Stimulated activated CD8-positive, alpha-beta memory T cell treated with anti-CD3 and anti-CD28 coated beads, Interleukin-4, amount 100 ng/mL, for 24 hours (primary cell): ENCODE measurements at places on chromosomes 16 and 17.

- no peak for DNase-seq
Measured at GRCh38 chr17:32820440-32820839, 56.5 kb downstream of the MYO1D start.

DNA sequence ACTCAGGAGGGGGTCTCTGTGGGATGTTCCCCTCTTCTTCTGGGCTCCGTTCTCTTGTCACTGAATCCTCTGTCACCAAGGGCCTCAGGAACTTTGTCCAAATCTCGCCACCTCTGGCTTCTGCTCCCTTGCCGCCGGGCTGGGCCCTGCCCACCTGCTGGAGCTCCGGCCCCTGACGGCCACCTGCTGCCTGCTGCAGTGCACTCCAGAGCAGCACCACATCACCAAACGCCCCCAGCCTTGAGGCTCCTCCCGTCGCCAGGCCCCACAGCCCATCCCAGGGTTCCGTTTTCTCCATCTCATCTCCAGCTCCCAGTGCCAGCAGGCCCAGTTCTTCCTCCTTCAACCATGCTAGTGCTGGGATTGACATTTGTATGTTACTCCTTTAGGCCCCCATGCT lies 43.6 kb downstream of the FOXL1 start:
- DNase-seq: no peak

DNA sequence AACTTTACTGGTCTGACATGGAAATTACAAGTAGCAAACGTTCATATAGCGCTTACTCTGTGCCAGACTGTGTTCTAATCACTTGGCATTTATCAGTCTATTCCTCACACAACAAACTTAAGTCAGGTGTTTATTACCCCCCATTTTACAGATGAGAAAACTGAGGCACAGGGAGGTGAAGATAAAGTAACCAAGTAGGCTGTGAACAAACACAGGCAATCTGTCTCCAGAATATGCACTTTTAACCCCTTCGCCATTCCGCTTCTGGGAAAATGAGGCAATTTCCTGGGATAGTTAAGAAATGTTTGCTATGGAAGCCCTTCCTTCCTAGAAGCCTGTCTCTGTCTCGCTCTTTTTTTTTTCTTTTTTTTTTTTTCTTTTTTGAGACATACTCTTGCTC lies 12.2 kb upstream of the CXCL16 start:
- no peak for DNase-seq

DNA sequence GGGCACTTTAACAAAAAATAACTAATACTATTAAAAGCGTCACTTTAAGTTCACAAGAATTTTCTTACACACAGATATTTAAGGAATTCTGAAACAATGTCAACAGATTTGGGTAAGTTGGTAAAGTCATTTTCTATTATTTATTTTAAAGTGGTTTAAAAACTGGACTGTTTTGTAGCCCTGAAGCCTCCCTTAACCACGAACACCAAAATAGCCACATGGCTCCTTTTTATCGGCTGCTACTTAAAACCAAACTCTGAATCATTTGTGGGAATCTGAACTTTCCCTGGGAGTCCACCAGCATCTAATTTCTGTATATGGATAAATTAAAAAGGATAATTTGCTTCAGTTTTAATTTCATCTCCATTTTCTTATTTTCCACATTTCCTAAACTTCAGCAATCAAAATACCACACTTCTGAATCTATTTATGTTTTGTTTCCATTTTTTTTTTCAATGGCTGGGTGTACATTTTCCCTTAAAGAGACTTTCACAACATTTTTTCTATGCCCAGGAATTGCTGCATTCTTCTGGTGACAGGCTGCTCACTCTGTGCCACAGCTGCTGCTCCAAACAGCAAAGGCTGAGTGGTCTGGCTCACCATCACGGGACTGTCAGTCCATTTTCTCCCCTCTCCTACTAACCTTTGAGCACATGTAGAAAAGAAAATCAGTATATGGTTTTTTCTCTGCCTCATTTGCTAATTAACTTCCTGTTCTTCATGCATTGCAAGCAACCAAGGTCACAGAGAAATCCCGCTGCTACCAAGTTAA lies 255.5 kb upstream of the KCNJ16 start:
- no peak for DNase-seq

GRCh38 chr17:51083981-51084380 lies 36.7 kb downstream of the SPAG9 start:
- no peak for DNase-seq

- no peak for DNase-seq
Measured at GRCh38 chr16:49127103-49127502, 154.5 kb downstream of the CBLN1 start.

GRCh38 chr17:13638855-13639458 lies 37.2 kb upstream of the HS3ST3A1 start:
- DNase-seq: no peak

- DNase-seq: peak; percentile 2
Measured at GRCh38 chr17:32445074-32445415, 735 bp downstream of the PSMD11 start.

- DNase-seq: no peak
Measured at GRCh38 chr17:34981538-34982241, 1.4 kb downstream of the LIG3 start.

DNA sequence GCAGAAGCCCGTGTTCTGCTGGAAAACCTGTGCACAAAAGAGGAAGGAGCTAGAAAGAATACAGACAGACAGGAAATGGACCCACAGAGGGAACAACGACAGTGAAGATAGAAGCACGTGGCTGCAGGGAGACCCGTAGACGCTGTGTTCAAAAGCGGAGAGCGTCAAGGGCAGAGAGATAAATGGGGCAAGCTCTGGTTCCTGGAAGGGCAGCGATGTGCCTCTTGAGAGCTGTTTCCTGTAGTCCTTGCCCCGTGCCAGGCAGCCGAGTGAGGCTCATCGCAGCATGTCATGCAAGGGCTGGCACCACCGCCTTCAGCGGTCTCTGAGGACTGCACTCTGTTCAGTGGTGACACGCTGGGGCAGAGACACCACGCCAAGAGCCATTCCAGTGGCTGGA lies 43.6 kb upstream of the CACNG5 start:
- DNase-seq: no peak

- DNase-seq: peak; percentile 71
Measured at GRCh38 chr16:31354394-31355291, at the start of gene ITGAX. TSS of gene ITGAX (plus strand) at chr16:31355176. CDS start at chr16:31355255, 79 bp downstream.

DNA sequence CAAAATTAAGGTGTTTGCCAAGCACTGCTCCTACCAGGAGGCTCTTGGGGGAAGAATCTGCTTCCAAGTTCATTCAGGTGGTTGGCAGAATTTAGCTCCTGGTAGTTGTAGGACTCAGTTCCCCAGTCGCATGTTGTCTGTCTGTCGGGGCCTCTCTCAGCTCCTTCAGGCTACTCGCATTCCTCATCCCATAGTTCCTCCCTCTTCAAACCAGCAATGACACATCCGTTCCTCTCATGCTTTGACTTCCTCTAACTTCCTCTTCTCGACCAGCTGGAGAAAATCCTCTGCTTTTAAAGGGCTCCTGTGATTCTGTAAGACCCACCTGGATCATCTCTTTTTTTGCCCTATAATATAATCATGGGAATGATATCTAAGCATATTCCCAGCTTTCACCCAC lies 108.1 kb downstream of the PMP22 start:
- no peak for DNase-seq

- no peak for DNase-seq
Measured at GRCh38 chr17:18025241-18025944, 13.6 kb downstream of the ATPAF2 start.

- no peak for DNase-seq
Measured at GRCh38 chr16:51159865-51160264, 8.8 kb upstream of the SALL1 start.

DNA sequence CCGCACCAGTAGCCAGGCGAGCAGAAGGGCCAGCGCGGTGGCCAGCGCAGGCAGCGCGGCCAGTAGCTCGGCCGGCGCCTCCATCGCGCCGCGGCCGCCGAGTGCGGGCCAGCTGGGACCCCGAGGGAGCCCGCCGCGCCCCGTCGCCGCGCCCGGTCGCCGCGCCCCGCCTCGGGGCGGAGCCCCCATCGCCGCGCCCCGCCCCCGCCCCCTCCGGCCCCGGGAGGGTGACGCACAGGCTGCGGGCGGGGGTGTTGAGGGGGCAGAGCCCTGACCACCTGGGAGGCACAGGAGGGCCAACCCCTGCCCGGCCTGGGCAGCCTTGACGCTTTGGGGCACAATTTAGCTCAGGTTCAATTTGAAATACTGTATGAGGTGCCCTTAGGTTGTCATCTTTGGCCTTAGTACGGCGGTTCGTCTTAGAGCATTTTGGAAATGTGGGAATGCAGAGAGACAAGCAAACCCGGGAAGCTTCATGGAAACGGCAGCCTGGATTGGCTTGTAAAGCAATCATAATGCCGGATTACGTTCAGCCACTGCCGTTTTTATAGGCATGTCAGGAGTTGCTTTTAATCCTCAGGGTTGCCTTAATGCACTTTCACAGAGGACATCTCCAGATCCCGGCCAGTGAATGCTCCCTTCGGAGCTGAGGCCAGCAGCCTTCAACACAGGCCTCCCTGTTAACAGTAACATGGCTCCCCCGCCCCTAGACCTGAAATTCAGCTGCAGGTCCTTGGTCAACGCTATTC lies at the start of gene MXRA7:
Gene MXRA7, minus strand, starts transcription at position 103 of the 749 bp plus-strand sequence. Its CDS starts 19 bp downstream, at position 84.
- peak; percentile 59 for DNase-seq

GRCh38 chr16:57175896-57176295 lies 9.9 kb downstream of the PSME3IP1 start:
- no peak for DNase-seq

DNA sequence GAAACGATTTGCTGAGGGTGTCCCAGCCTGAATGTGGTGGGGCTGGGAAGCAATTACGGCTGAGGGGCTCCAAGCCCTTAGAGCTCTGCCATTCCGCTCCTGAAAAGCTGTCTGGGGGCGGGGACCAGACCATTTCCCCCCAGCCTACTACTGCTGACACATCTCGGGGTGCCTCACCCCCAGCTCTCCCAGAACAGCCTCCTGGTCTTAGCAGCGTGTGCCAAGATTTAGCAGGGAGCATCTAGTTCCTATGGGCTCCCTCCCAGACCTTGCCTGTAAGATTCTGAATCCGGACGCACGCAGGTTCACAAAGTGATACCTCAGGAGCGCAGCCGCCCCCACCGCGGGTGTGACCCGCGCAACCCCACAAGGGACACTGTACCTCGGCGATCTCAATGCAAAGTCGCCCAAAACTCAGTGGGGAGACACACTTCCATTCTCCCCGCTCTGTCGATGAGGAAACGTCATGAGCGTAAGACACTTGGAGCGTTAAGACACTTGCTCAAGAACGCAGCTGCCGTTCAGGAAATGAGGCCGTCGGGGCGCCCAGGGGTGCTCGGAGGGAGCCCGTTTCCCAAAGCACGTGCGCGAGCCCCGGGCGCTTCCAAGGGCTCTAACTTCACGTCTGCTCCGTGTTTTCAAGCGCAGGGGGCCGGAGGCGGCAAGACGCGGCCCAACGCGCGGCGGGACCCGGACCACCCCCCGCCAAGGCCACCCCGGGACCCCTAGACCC lies 629 bp downstream of the GEMIN4 start:
- peak; percentile 27 for DNase-seq

DNA sequence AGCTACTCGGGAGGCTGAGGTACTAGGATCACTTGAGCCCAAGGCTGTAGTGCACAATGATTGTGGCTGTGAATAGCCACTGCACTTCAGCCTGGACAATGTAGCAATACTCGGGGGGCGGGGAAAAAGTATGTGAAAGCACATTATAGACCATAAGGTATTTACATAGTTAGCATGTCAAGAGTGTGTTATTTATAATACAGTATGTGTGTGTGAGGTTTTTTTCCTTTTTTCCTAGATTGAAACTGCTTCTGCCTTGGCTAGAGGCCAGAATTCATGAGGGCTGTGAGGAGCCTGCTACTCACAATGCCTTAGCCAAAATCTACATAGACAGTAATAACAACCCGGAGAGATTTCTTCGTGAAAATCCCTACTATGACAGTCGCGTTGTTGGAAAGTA lies 30.5 kb downstream of the PTRH2 start:
- DNase-seq: no peak

DNA sequence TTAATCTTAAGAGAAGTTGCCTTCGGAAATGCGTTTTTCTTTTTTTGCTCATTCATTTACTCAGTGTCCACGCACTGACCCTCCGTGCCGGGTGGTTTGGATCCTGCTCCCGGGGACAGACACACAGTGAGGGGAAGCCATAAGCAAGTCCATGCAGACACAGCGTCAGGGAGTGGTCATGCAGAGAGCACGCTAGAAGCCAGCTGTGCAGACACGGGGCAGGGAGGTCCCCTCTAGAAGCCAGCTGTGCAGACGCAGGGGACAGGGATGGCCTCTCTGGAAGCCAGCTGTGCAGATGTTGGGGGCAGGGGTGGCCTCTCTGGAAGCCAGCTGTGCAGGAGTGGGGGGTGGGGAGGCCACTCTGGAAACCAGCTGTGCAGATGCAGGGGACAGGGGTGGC lies 4.8 kb downstream of the GAA start:
- no peak for DNase-seq

DNA sequence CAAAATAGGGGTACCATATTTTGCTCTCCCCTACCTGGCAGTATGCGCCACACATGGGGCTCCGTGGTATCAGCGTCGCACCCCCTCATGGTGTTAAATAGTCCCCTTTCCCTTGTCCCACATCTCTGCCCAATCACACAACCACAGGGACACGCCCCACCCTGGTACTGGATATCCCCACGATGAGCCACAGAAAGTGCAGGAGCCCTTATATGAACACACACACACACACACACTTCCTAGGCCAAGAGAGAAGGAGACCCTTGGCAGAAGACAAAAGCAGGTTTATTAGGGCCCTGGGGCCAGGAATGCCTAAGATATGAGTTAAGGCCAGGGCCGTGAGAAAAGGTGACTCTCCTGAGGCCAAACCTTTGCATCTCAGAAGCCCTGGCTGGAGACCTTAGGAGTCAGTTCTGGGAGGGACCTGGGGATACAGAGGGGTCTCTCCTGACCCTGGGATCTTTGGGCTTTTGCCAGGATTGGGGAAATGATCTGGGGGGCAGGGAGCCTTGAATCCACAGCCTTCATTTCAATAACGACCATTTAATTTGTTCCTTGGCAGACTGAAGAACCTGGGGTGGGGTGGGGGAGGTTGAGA lies 11.6 kb downstream of the COPZ2 start:
- no peak for DNase-seq

- no peak for DNase-seq
Measured at GRCh38 chr17:79681101-79681621, 49.6 kb upstream of the ENPP7 start.

GRCh38 chr17:61128661-61129115 lies 271.0 kb upstream of the TBX2 start:
- no peak for DNase-seq

DNA sequence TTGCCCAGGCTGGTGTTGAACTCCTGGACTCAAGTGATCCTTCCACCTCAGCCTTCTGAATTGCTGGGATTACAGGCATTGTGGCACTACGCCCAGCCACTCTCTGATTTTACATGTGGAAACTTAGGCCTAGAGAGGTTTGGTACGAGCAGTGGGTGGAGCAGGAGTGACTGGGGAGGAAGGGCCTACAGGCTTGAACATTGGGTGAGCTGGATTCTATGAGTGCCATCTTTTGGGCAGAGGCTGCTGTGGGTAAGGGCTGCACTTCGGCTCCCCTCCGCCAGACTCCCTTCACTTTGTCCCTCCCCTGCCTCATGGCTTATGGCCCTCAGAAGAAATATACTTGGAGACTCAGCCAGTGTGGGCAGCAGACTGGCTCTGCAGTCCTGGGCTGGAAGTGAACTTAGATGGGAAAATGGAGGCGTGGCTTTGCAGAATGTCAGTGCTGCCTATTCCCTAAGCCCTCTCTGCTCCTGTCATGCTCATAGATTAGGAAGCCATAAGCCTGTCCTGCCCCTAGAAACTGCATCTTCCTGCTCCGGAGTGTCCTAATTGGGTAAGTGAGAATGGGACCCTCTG lies 9.5 kb upstream of the MRC2 start:
- DNase-seq: no peak

GRCh38 chr16:80986557-80986956 lies 20.1 kb downstream of the CMC2 start:
- DNase-seq: no peak
